ENCODE measurements at places on chromosomes 2 and 18. TPM values are rescaled to one million over a fixed set of nuclear protein-coding genes. Genes with fewer than 3 reads are reported as not detected.

DNA sequence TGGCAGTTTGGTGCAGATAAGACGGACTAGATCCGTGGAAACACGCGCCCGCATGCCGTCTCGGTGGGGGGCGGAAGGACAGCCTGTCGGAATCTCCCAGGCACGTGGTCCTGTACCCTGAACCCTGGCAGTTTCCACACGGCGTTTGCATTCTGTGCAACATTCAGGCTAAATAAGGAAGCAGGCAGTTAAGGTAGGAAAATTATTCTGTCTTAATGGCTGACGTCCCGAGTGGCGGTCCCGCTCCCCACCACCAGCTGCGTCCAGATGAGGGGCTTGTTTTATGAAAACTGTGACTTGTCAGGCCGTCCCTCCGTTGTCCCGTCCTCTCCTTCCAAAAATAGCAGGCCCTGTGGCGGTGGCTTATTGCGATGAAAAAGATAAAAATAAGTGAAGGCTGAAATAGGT is 120.2 kb downstream of the NFATC1 start:
- peak; percentile 16 for DNase-seq

The IL1F10 gene
- total RNA-seq: not detected

- no peak for DNase-seq
Measured at GRCh38 chr2:41924709-41925408, 123.0 kb upstream of the PKDCC start.

The UGT1A4 gene
- total RNA-seq: not detected

The PROM2 gene
- total RNA-seq: not detected

- DNase-seq: no peak
Measured at GRCh38 chr2:64516651-64517510, 7.2 kb upstream of the AFTPH start.

GRCh38 chr2:239822146-239822831 is 202.9 kb downstream of the NDUFA10 start:
- peak; percentile 41 for DNase-seq

DNA sequence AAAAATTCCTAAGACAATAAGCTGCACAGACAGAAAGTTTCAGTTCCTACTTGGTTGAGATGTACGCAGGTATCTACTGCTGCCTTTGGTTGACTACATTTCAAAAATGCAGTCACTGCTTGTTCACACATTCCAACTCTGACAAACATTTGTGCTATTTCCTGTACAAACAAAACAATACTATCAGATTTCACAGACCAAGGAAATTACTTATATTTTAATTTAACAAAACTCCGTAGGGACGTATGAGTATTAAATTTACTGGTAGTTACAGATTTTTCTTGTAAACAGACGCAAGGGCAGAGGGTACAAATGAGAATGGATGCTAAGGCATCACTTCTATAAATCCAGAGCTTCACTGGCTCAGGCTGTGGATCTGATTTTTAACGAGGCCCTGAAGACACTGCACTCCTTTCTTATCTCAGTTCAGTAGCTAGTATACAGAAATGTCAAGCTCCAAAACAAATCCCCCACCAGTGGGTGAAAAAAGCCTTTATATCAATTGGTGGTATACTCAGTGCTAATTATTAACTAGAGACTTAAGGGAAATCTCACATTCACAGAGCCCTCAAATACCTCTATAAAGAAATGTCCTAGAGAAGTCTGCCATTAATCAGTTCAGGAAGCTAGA is 31.7 kb upstream of the TTC32 start:
- no peak for DNase-seq

The RASGRP3 gene
- total RNA-seq: 22.9 TPM

The IL1B gene
- total RNA-seq: 0.14 TPM

The IL36A gene
- total RNA-seq: 0.42 TPM

GRCh38 chr2:6968319-6969100 is 51.3 kb downstream of the RNF144A start:
- DNase-seq: peak; percentile 19

The NAT8 gene
- total RNA-seq: not detected

The MAB21L4 gene
- total RNA-seq: not detected

DNA sequence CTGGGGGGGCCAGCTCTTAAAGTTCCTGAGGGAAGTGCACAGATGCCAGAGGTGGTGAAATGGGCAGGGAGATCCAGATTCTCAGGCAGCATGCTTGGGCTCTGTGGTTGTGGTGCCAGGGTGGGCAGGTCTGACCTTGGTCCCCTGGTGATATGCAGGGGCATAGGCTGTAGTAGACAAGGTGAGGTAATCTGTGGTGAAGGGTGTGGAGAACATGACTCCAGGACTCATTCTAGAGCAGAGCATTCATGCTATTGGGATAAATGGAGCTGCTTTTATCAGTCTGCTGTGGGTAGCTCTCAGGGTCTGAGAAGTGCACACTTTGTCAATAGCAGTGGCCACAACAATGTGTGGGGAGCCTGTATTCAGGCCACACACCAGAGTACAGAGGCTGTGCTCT is 16.9 kb downstream of the ACVR1C start:
- DNase-seq: no peak

The VAMP8 gene
- 99.6 TPM for total RNA-seq

The HJURP gene
- 145 TPM for total RNA-seq

GRCh38 chr2:232352511-232353091 is 25.9 kb upstream of the ALPP start:
- no peak for DNase-seq

GRCh38 chr2:99933894-99934650 is 208.3 kb downstream of the AFF3 start:
- no peak for DNase-seq

DNA sequence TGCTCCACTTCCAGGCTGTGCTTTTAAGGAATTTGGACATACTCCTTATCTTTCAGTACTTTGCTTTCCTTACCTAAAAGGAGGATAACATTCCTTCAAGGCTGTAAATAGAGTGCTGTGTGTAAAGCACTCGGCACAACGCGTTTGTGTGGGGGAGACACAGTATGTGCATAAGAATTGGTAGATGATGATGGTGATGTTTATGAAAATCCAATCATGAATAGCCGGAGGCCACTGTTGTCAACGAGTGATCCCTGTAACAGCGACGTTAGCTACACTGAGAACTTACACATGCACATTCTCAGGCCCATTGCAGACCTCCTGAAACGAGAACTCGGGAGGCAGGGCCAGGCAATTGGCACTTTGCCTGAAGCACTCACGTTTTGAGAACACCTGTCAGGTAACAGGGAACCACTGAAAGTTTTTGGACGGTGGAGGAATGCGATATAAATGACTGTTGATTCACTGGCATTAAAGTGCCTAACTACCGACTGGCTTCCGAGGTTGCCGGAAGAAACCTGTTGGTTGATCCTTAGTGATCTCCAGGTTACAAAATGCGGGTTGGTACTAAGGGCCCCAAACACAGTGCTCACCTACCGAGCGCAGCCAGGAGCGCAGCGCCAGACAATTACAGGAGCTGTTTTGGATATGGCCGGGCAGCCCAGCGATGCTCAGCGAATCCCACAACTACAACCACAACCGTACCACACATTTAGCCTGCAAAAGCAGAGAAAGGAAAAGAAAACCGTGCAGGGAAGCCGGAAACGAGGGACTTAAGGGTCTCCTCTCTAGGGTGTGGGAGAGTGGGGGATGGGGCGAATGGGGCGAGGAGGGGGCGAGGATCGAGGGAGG is 1.0 kb upstream of the MAP4K4 start:
- no peak for DNase-seq

DNA sequence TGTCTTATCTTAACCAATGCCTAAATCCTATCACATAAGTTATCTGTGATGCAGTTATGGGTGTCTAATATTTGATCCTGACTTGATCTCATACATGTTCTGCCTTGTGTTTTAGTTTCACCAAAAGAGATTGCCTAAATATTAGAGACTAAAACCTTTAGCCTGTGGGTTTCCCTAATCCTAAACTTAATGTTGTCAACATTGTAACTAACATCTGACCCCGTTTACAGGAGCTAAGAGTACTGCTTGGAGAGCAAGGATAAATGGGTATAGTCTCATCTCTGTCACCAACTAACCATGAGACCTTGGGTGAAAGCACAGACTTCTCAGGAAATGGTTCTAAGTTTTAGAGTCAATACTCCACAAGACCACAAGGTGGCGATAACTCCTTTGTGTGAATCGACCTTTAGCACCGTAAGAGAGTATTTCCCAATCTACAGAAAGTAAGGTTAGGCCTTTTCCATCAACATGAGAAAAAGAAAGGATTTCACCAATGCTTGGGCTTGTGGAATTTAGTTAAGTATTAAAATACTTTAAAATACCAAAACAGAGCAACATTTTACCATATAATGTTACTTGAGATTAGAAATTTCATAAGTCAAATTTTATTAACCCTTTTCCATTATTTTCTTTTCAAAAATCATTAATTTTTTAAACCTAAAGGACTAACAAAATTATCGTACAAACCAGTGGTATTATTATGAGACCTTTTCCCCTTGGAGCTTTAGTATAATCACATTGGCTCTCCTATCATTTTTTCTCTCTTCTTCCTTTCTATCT is 60.5 kb downstream of the G6PC2 start:
- DNase-seq: peak; percentile 48

DNA sequence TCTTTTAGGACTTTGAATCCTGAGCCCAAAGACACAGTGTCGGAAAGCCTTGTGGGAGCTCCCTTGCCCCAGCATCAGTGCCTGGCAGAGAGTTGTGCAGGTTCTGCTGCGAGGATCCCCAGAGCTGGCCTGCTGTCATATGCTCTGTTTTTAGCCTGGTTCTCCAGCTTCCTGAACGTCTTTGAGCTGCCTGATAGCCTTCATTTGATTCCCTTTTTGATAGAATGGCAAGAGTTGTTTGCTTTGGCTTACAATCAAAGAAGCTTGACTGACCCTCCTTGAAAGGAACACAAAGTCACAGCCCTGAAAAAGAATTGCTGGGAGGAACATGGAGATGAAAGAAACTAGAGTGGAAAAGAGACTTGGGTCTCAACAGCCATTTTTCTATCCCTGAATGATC is 95.4 kb downstream of the C1QL2 start:
- DNase-seq: no peak

The DSC2 gene
- total RNA-seq: not detected

- DNase-seq: no peak
Measured at GRCh38 chr2:220601674-220602073, 970.4 kb downstream of the EPHA4 start.

GRCh38 chr2:237431837-237432236 is 17.9 kb upstream of the COL6A3 start:
- DNase-seq: no peak

The SEH1L gene
- total RNA-seq: 66.7 TPM

DNA sequence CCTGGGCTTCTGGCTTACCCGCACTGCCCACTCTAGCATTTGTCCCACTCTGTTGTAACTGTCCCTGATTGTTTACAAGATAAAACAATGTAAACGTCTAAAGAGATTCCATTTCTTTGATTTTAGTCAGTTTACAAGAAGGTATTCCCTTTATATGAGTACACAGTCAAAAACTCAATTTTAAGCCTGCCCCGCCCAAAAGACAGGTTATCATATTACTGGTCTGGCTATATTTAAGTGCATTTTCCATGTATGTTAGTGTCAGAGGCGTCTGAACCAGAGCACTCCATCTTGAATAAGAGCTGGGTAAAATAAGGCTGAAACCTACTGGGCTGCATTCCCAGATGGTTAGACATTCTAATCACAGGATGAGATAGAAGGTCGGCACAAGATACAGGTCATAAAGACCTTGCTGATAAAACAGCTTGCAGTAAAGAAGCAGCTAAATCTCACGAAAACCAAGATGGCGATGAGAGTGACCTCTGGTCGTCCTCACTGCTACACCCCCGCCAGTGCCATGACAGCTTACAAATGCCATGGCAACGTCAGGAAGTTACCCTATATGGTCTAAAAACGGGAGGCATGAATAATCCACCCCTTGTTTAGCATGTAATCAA is 15.0 kb downstream of the GPR45 start:
- DNase-seq: no peak

GRCh38 chr2:227312579-227312978 is 12.5 kb upstream of the MFF start:
- no peak for DNase-seq

- no peak for DNase-seq
Measured at GRCh38 chr2:62215306-62216064, 19.6 kb downstream of the B3GNT2 start.

DNA sequence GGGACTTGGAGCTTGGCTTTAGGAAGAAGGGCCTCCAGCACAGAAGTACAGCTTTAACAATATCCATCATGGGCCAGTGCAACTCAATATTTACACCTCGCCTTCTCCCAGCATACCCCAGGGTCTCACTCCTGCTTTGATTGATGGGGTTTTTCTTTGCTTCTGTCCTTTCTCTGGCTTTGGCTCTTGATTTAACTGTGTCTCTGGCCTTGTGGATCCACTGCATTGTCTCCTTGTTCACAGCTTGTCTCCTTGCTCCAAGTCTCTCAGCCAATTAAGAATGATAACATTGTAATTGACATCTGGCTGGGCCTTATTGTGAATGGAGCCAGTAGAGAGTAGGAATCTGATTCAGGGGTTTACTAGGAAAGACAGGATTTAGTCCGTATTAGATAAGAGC is 1019.5 kb downstream of the TMEM182 start:
- no peak for DNase-seq

The PID1 gene
- not detected for total RNA-seq

- no peak for DNase-seq
Measured at GRCh38 chr2:240250150-240250984, 109.9 kb upstream of the OTOS start.

DNA sequence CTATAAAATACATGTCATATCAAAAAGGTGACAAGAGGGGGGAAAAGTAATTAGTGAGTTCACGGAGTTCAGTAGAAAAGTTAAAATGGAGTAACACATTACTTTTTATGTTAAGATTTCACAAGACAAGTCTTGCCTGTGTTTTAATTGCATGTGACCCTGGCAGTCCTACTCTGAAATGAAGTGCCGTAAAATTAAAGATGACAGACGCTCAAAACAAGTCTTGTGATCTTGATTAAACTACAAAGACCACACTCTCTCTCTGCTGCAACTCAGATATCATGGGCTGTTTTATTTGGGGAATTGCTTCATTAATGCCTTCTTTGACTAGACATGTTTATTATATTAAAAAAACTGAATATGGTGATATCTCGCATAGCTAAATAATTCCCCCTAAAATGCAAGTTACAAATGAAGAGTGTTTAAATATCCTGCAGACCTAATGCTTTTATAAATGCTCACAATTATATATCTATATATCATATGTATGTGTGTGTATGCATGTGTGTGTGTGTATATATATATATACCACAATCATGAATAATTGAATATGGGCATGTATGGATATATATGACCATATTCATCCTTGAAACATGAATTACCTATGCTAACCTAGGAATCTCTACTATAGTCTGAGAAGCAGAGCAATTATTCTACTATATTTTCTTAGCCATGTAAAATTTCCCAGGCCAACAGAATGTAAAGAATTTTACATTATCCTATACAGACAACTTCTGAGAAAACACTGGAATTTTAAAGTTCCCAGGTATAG is 647.5 kb downstream of the ARHGAP15 start:
- no peak for DNase-seq

- DNase-seq: no peak
Measured at GRCh38 chr2:207469943-207470729, 59.6 kb upstream of the CREB1 start.

Data from activated CD8-positive, alpha-beta memory T cell treated with anti-CD3 and anti-CD28 coated beads, Interleukin-2, amount 10 ng/mL, durations not matched to agents 7 days and 5 days (primary cell).